Putamen (tissue), 1 donor: ENCODE measurements at places on chromosomes 16 and 17.

DNA sequence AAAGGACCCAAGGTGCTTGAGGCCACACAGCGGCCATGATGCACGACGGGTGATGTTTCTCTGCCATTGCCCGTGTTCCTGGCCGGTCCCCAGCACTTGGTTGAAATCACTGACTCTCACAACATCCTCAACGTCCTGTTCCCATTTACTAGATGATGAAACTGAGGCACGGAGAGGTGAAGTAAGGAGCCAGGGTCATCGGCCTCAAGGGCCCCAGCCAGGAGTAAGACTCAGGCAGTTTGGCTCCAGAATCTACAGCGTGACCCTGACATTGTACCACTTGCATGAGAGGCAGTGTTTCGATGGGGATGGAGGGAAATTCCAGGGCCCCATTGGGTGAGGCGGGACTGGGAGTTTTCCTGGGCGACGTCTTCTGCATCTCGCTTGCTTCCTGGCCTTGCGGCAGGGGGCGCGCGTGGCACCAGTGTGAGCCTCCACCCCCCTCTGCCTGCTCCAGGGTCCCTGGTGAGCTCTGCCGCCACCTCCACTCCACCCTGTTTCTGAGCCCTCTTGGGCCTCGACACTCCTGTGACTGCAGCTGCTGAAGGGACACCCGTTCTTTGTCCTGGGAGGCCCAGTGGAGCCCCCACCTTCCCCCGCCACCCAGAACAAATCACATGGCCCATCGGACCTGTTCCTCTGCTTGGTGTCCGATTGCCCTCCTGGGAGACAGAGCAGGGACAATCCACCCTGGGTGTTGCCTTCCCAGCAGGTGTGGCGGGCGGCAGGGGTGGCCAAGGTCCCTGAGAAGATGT is 133.0 kb upstream of the GSE1 start:
- DNase-seq = no peak

GRCh38 chr16:17224879-17225281 is 245.9 kb downstream of the XYLT1 start:
- no peak for DNase-seq

- DNase-seq = no peak
These were observed 124.4 kb downstream of the CCDC144A start for GRCh38 chr17:16814439-16814838.

DNA sequence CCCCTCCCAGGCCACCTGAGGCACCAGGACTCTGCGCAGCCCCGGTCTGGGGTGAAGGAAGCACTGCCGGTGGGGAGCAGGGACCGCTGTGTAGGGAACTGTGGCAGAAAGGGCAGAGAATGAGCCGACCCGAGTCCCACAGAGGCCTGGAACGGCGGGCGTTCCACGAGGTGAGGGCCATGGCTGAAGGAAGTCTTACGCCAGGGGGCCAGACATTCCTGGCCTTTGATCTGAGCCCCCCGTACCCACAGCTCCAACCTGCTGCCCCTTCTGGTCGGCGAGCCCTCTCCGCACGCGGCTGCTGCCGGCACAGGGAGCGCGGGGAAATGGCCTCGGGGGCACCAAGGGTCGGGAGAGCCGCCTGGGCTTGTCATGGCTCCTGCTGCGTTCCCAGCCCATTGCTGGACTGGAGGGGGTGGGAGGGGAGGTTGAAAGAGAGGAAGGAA is 1.4 kb upstream of the WNT3 start:
- DNase-seq = no peak

DNA sequence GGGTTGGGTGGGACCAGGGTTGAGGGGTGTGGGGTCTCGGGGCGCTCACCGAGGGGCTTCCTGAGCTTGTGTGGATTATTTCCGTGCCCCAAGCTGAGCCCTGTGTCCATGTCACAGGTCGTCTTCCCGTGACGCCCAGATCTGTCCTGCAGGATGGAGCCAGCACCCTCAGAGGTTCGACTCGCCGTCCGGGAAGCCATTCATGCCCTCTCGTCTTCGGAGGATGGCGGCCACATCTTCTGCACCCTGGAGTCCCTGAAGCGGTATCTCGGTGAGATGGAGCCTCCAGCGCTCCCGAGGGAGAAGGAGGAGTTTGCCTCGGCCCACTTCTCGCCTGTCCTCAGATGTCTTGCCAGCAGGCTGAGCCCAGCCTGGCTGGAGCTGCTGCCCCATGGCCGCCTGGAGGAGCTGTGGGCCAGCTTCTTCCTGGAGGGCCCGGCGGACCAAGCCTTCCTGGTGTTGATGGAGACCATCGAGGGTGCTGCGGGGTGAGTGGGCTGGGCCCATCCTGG is 1.0 kb downstream of the TELO2 start:
- DNase-seq = no peak

GRCh38 chr17:43791589-43791988 is 11.4 kb downstream of the CFAP97D1 start:
- DNase-seq = no peak

DNA sequence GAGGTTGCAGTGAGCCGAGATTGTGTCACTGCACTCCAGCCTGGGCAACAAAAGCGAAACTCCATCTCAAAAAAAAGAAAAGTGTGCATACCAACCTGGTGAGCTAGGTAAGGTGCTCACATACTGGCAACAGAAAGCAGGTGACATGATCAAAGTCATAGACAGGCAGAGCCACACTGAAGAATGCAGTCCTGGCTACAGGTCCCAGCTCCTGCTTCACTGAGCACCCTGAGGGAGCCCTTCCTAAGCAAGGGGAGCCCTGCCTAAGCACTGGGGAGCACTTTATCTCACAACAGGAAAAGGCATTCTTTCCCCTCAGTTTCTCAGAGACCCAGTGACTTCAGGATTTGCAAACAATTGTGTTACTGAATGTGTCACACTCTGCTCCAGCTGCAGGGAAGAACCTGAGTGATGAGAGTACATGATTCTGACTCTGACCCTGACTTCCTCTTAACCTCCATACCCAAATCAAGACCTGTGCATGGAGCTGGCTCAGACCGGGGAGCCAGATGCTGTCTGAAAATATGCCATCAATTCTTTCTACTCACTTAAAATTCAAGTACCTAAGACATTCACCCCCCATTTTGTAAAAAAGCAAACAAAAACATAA is 40.5 kb downstream of the ANKRD11 start:
- no peak for DNase-seq

GRCh38 chr16:22312897-22313781 is 15.9 kb downstream of the POLR3E start:
- DNase-seq = no peak

DNA sequence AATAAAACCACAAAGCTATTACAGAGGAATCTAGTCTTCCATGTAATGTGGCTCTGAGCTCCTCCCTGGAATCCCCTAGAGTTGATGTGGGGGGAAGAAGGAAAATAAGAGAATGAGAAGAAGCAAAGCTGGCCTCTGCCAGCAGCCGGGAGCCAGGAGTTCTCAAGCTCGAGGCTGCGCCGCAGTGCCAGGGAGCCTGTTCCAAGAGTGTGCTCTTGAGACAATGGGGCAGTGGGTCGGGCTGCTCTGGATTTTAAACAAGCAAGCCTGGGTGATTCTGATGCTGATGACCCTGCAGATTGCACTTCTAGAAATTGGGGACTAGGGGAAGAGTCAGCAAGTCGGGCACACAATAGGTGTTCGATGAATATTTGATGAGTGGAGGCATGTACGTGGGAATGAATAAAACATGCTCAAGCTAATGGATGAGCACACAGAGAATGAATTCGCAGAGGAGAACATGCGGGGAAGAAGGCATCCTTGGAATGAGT is 119.9 kb downstream of the CMIP start:
- DNase-seq = no peak

GRCh38 chr16:72073560-72074230 is 10.7 kb downstream of the HPR start:
- DNase-seq = peak; percentile 70

- no peak for DNase-seq
These were observed 18.2 kb downstream of the SCN4A start for GRCh38 chr17:63954402-63955063.

DNA sequence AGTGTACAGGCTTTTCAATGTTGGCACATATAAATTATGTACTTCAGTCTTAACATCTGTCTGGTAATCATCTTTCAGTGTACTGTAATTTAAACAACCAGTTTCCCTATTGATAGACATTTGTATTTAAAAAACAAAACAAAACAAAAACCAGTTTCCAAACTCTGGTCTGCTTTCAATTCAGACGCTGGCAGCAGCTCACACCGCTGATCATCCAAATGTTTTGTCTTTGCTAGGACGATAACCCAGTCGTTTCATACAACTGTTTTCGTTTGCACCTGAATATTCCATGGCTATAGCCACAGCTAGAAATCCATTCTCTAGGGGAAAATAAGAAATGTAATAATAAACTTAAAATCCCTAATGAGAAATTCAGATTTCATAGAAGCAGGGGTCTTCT is 47.8 kb downstream of the RBFOX1 start:
- no peak for DNase-seq

GRCh38 chr16:89453501-89454321 is 36.6 kb downstream of the ANKRD11 start:
- no peak for DNase-seq

DNA sequence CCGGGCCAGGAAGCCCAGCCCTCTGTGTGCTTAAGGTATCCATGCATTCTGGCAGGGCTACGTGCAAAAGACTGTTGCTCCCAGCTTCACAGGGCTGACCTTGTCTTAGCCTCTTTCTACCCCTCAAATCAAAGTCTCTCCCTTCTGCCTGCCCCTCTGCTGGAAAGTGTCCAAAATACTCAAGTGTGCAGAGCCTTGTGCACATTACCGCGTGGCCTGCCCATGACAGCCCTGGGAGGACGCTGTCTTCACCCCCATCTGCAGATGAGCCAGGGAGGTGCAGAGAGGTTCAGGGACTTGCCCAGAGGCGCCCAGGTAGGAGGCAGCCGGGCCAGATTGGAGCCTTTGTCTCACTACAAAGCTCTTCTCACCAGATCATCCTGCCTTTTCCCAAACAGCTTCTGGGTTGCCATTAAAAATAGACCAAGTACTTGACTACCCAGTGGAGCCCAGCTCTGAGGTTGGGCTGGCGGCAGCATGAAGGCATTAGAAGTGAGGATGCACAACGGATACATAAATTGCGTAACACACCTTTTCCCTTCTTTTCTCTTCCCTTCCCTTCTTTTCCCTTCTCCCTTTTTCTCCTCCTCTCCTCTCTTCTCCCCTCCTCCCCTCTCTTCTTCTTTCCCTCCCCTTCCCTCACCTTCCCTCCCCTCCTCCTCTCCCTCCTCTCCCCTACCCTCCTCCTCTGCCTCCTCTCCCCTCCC is 3.5 kb downstream of the CACNG4 start:
- no peak for DNase-seq
